CD4-positive, alpha-beta T cell (primary cell): ENCODE measurements at places on chromosomes 4 and X.

DNA sequence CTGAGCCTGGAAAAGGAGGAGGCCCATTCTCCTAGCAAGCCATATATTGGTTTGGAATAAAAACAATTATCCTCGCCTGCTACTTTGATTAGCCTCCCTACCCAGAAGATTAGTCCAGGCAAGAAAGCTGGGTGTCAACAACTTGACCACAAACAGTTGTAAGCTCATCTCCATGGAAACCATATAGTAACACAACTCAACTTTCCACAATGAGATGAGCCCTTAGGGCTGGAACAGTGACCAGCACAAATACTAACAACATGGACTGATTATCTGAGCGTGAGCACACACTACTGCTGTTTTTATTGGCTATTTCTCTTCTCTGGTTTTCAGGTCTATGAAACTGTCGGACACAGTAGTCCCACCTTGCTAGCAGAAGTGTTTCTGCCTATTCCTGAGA lies 80.8 kb downstream of the CC2D2A start:
- DNase-seq: no peak

- no peak for DNase-seq
Observed at GRCh38 chr4:74044677-74045076, 6.2 kb upstream of the CXCL3 start.

DNA sequence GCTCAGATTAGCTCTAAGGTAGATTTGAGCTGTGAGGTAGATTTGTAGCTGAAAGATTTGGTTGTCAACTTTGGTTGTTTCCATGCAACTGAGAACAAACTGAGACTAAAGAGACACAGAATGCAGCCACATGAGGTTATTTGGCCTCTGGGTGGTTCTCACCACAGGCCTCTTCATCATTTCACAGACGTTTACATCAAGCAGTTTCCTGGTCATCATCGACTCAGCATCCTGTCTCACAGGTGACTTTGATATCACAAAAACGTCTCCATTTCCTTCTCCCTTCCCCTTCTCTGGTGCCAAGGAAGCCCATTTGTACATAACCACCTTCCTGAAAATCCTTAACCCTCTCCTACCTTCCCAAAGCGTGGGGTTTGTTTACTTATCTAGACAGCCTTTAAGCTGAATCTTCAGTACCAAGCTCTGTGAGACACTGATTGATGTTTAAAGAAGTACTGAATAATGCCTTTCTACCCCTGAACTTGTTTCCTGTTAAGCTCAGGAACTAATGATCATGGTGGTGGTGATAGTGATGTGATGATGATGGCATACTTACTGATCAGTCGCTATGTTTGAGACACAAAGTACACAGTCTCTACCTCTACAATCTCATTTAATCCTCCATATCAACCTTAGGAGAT lies 81.9 kb downstream of the FAM114A1 start:
- peak; percentile 31 for DNase-seq

- no peak for DNase-seq
Observed at GRCh38 chr4:169565606-169566005, 46.8 kb downstream of the NEK1 start.

DNA sequence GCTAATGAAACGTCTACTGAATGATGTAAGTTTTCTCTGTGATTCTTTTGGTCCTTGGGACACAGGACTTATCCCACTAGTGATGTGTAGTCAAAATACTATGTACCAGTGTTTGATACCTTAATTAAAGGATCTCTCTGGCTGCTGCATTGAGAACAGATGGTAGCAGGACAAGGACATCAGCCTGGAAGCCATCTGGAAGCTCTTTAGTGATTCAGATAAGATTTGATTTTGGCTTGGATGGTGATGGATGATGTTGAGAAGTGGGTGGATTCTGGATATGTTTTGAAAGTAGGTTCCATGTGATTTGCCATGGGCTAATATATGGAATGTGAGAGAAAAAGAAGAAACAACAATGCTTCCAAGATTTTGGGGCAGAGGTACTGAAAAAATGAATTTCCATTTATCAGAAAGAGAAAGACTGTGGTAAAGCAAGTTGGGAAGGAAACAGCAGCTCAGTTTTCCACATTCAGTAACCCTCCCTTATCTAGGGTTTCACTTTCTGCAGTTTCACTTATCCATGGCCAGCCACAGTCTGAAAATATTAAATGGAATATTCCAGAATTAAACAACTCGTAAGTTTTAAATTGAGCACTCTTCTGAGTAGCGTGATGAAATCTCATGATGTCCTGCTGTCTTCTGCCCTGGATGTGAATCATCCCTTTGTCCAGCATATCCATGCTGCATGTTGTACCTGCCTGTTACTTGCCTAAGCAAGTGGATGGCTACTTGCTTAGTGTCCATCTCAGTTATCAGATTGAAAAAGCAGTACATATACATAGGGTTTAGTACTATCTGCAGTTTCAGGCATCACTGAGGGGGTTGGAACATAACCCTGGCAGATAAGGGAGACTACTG lies 15.6 kb downstream of the CD38 start:
- DNase-seq: no peak

DNA sequence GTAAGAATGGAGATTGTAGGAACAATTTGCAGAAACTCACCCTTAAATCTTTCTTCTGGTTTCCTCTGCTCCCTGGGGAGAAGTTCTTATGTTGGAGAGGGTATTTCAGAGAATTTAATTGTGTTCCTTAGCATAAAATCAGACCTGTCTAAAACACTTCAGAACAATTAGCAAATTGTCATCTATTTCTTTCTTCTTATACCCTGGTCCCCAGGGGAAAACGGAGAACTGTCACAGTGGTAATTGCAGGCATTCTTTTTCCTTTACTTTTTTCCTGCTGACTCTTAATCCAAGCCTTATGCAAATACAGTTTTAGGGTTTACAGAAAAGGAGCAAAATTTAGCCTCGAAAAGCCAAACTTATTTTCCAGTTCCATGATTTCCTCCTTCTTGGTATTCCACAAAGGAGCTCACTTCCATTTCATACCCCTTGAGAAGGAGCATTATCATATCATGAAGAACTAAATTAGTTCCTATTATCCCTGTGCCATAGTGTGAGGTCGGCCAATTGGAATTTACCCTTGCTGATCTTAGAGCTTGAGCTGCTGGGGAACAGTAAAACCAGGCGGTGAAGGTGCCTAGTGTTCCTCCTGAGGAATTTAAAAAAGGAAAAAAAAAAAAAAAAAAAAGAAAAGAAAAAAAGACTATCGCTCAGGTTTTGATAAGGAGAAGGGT lies 173.8 kb downstream of the IL15 start:
- no peak for DNase-seq

DNA sequence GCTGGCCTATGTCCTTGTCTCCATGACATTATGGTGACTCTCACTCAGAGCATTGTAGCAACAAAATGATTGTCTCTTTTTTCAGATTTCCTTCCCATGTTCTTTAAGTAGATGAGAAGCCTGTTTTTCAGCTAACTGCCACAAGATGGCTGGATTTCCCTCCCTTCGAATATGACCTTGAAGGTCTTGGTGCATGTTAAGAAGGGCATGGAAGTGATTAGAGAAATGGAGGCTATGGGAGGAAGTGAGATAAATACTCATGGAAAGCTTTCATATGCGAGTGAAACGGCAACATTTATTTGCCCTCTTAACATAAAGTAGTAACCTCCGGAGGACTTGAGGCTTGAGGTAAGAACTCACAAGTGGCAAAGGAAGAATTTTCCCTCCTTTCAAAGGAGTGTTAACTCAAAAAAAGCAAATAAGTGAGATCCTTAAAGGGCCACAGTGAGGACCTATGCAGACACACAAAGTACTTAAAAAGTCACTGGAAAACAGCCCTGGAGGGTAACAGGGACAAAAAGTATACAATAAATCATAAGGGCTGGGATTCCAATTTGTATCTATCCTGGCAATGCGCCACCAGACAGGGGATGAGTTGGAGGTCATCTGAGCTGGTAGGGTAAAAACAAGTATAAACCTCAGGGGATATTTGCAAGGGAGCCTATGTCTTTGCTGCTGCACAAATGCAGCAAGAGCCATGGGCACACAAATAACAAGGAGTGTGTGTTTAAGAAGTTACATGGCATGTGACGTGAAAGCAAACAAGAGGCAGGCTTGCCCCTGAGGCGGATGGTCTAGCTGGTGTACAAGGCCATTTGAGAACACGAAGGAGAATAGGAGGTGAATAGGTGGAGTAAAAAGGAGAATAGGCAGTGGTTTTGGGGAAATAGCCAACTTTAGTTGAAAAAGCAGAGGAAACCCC lies 96.2 kb downstream of the CPE start:
- no peak for DNase-seq

DNA sequence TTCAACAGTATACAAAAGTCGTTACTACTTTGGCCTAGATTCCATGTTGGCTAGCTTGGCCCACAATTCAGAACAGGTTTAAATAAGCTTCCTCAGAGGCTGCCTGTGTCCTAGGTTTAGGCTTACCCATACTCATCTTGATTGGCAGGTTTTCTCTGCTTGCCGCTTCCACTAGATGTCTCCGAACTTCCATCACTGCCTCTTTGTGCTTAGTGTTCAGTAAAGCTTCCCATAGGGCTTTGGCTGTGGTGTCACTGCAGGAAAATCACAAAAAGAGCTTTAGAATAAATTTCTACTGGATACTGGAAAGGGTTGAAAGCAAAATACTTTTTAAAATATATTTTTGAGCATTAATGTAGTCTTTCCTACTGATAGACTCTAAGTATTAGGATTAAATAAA lies 52.4 kb downstream of the SCFD2 start:
- no peak for DNase-seq

DNA sequence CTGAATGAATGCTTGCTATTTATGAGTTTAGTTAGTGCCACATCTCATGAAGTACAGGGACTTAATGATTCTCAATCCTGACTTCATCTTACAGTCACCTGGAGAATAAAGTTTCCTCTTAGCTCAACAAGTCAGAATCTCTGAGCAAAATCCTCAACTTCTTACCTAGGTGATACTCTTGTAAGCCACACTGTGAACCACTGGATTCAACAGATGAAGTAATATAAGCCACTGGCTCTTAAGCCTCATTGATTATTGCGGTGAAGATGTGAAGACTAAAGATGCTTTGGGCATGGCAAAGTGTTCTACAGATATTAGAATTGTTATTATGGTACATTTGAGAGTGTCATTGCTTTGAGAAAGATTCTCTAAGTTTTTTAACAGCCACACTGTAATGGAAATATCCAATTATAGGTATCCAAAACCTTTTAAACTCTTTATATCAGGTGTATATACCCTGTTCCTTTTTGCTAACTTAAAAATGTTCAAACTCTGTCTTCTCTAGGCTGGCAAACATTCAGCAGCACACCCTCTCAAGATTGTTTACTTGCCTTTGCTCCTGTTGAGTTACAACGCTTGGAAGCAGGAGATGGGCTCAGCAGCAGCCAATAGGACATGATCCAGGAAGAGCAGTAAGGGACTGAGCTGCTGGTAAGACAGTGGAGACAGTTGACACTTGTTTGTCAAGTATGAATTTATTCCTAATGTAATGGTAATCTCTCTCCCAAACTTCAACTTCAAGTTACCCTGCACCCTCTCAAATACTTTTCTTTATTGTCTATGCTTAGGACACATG lies 43.4 kb downstream of the TET2 start:
- DNase-seq: no peak

GRCh38 chr4:21013501-21013900 lies 313.2 kb downstream of the PACRGL start:
- no peak for DNase-seq

- no peak for DNase-seq
Observed at GRCh38 chrX:62928906-62929305, 422.2 kb downstream of the SPIN4 start.

- DNase-seq: no peak
Observed at GRCh38 chr4:70721747-70722146, at the start of gene RUFY3. Gene RUFY3 (plus strand): TSS chr4:70721964. CDS start chr4:70722574, 610 bp downstream.

DNA sequence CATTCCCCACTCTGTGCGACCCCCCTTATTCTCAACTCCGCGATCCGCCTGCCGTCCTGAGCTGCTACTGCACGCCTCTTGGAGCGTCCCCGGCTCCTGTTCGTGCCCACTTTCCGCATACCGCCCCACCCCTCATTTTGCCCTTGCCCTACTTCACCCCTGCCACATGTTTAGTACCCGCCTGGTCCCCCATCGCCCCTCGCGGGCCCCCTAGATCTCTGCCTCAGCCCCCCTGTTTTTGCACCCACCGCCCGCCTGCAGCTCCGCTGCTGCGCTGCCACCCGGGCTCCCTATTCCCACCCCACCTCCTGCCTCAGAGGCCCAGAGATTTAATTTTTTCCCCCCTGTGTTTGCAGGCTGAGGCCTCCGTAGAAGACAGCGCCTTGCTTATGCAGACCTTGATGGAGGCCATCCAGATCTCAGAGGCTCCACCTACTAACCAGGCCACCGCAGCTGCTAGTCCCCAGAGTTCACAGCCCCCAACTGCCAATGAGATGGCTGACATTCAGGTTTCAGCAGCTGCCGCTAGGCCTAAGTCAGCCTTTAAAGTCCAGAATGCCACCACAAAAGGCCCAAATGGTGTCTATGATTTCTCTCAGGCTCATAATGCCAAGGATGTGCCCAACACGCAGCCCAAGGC lies 1.4 kb downstream of the MAGED1 start:
- DNase-seq: no peak

DNA sequence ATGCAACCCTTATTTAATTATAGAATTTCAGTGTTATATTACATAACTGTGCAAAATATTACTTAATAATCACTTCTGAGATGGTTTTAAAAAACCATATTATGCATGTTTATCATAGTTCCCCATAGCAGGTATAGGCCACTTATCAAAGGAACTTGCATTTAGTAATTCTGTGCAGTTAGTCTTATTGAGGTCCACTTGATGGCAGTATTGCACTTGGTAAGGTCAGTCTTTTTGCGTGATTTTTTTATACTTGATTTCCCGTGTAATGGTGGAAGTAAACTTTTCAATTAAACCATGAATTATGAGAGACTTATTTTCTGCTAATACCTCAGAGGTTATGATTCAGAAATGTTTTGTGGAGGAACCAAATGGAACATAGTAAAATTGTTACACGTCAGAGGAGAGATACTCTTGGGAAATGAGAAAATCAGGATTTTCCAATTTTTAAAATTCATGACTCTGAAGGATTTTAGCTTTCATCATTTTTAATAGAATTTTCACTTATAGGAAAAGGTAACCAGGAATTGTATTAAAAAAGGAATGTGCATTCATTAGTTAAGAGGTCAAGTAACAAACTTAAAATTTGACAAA lies 230.0 kb downstream of the CCSER1 start:
- DNase-seq: no peak
